ENCODE measurements at places on chromosomes 6 and 20.

DNA sequence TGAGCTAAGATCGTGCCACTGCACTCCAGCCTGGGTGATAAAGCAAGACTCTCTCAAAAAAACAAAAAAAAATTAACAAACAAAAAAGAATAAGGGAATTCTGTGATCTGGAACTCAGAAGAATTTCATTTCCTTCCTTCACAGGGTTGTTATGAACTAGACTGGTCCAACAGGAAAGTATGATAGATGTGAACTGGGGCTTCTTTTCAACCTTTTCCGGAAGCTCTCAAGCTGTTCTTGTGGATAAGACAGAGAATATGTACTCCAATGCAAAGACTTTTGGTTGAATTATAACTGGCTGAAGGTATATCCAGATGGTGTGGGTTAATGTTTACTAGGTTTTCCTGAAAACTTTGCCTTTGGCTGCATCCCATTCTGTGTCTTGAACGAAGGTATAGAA is 5.3 kb downstream of the RNF8 start:
- no peak for DNase-seq

GRCh38 chr6:109672175-109672574 is 18.8 kb downstream of the AK9 start:
- DNase-seq: peak; percentile 46

GRCh38 chr6:161029195-161029809 is 37.7 kb downstream of the MAP3K4 start:
- peak; percentile 97 for DNase-seq

DNA sequence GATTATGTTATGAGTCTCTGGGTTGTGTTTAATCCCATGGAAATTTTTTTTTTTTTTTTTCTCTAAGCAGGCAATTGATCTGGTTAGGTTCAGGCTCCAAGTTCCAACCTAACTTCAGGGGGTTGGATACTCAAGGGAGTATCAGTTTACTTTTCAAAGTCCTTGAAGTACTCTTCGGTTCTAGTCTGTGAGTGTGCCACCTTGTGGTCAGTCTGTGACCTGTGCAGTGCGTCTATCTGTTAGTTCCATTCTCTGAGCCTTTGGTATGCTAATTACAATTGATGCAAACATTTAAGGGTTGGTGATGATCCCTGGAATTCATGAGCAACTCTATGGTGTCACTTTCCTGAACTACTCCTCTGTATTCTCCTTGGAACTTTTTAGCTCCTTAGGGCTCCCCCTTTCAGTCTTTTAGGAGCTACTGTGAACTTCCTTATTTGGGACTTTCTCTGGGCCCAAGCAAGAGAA is 342.0 kb downstream of the SOX4 start:
- peak; percentile 55 for DNase-seq

- DNase-seq: no peak
Measured at GRCh38 chr6:20997143-20997769, 463.0 kb downstream of the CDKAL1 start.

Measured in amniotic epithelial cell (primary cell).